Glomerular endothelial cell (primary cell): ENCODE measurements at places on chromosomes 5 and 9.
A peak's percentile ranks its signal among the peaks of the same experiment; 100 is the strongest.

GRCh38 chr5:163439092-163439425 lies 1.7 kb downstream of the CCNG1 start:
- DNase-seq, result no peak

DNA sequence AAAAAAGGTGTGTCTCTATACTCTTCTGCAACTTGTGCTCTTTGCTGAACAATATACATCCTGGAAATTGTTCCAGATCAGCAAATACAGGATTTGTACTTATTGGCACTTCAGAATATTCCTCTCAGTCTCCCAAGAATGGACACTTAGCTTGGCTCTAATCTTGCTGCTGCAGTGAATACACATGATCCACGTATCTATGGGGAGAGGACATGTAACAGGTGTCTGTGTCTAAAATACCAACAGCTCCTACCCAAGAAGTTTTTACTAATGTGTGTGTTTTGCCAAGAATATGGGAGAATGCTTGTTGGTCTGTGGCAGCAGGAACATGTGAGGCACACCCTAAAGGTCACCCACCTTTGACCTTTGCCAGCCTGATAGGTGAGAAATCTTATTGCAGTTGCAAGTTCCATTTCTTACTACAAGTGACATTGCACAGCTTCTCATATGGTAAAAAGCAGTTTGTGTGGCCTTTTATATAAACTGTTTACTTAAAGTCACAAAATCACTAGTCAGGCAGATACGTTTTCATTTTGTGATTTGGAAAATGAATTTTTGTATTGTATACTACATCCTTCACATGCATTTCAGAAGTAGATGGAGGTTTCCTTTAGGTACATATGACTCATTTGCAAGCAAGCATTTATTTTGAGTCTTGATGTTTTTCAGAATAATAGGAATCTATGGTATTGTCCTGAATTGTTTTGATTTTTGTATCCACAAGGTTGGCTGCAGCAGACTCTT lies 35.8 kb downstream of the PHF2 start:
- no peak for DNase-seq

GRCh38 chr5:120531215-120531614 lies 67.1 kb downstream of the PRR16 start:
- no peak for DNase-seq

- no peak for DNase-seq
Observed at GRCh38 chr5:37640088-37640487, 199.8 kb downstream of the GDNF start.

- DNase-seq, result peak; percentile 12
Observed at GRCh38 chr9:114097613-114098020, 1.5 kb downstream of the KIF12 start.

DNA sequence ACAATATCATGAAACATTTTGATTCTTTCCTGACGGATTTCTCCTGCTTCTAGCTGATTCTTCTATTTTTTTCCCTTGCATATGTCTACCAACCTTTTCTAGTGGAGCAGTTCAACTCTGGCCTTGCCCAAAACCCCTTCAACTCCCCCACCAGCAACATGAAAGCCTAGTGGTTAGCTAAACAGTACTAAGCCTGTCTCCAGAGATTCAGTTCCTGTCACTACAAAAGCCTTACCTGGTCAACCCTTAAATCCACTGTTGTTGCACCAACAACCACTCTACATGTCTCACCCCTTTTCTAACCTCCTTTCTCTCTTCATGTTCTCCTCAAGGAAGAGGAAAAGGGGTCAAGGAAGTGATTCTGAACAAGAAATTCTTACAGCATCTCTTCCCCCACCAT lies 74.8 kb upstream of the PIK3R1 start:
- no peak for DNase-seq

DNA sequence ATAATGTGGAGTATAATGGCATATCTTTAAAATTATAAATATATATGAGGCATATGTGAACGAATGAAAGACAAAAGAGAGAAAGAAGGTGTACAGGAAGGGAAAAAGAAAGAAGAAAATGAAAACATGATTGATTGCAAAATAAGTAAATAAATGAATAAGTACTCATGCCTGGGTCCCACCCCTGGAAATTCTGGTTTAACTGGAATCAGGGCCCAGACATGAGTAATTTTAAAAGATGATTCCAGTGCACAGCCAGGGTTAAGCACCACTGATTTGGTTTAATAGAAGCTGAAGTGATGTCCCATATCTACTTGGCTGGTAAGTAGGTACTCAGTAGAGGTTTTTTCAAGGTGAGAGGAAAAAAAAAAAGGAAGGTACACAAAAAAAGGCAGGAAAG lies 34.0 kb upstream of the HOMER1 start:
- no peak for DNase-seq

- DNase-seq, result no peak
Observed at GRCh38 chr5:160473681-160474080, 52.0 kb downstream of the PTTG1 start.
